NCI-H2171 (cell line): ENCODE measurements at places on chromosomes 11 and 22.

- DNase-seq: peak; percentile 65
Observed at GRCh38 chr22:19514831-19515565, 9.2 kb downstream of the CLDN5 start.

GRCh38 chr11:83681906-83682610 lies 395.9 kb upstream of the CCDC90B start:
- no peak for DNase-seq

DNA sequence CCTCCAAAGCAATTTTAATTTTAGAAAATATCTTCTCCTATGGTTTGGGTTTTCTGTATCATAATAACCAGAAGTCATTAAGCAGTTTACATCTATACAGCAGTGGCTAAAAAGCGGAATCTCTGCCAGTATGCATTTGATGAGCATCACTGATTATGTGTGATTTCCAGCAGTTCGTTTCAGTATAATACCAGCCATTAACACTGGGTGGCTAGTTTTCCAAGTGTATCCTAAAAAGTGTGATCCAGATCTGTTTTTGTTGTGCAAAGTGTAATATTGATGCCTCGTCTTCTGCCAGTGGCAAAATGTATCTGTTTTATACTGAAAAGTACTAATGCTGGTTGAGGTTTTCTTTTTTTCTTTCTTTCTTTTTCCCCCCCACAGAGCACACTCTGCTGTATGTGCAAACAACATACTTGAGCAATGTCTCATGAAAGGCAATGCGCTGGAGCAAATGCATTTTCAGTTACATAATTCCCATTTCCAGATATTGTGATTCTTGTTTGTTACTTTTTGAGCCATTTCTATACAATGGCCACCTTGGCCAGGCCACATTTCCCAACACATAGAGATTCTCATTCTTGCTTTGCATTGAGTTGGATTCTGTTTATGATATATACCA lies 64.2 kb downstream of the SLC36A4 start:
- no peak for DNase-seq

GRCh38 chr11:19714387-19715363 lies 2.0 kb downstream of the NAV2 start:
- no peak for DNase-seq

GRCh38 chr11:91854171-91854570 lies 370.4 kb upstream of the FAT3 start:
- DNase-seq: no peak

DNA sequence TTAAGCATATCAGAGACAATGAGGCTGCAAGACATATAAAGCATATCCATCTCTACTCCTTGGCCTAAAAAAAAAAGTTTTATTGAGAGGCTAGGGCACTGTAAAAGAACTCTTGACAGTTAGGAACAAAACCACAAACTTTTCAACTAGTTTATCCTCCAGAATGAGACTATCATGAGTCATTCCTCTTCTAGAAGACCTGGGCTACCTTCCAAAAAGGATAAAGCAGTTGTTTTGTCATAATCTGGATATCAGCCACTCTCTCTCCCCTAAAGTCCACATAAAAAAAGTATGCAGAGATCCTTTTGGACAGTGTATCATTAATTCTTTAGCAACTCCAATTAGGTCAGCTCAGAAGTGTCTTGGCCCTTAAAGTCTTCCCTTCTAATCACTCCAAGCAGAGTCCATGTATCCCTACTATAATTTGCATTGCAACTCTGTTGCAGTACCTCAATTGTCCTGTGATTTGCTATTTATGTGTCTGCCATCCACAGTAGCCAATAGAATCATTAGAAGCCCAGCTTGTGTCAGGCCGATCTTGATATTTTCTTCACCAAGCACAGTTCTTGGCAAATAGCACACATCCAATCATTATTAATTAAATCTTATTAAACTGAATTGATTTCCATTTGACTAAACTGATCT lies 10.4 kb downstream of the OR51T1 start:
- no peak for DNase-seq

- no peak for DNase-seq
Observed at GRCh38 chr11:84420271-84420670, 1134.1 kb upstream of the CCDC90B start.

DNA sequence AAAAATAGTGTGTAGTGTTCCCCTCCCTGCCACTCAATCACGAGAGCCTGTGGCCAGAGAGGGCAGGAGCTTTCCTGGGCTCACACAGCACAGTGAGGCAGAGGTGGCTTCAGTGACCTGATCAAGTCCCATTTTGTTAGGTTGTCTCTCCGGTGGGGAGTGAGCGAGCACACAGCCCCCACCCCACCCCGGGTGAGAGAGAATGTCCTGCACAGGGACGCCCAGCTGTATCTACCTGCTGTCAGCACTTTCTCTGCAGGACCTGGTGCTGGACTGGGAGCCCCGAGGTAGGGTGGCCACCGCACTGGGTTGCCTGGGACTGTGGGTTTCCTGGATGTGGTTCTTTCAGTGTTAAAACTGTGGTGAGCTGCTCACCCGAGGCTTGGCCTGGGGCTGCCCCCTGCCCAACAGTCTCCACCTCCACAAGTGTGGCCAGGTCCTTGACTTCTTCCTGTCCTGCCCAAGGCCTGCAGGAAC lies 6.1 kb downstream of the CAPN5 start:
- DNase-seq: no peak

DNA sequence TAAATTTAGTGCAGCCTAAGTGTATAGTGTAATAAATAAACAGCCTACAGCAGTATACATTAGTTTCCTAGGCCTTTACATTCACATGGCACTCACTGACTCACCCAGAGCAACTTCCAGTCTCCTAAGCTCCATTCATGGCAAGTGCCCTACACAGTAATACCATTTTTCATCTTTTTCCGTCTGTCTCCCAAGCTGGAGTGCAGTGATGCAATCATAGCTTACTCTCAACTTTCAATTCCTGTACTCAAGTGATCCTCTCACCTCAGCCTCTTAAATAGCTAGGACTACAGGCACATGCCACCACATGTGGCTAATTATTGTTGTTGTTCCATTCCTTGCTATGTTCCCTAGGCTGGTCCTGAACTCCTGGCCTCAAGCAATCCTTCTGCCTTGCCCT lies 54.4 kb downstream of the FCHSD2 start:
- DNase-seq: no peak

GRCh38 chr11:4830346-4830745 lies 9.2 kb downstream of the OR51F2 start:
- no peak for DNase-seq

DNA sequence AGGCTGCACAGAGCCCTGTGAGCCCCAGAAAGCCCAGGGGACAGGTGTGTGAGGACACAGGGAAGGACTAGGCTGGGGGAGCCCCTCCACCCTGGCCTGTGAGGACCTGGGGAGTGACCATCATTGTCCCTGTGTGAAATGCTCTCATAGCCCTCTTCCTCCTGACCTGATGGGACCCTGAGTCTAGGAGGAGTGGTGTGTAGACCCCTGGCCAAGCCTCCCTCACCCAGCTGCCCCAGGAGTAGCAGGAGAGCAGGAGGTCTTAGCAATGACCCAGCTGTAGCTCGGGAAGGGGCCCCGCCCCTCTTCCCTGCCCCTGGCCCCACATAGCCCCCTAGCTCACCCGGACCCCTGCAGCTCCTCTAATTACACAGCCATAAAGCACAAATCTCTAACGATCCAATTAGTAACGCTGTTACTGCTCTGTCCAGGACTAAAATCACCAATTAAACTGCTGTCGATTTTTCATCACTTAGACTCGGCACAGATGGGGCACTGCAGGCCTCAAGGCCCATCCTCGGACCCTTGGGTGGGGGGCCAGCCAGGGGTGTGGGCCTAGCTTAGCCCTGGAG lies 6.6 kb upstream of the CABP7 start:
- DNase-seq: no peak

GRCh38 chr11:9273376-9274336 lies 8.5 kb upstream of the DENND5A start:
- DNase-seq: no peak

DNA sequence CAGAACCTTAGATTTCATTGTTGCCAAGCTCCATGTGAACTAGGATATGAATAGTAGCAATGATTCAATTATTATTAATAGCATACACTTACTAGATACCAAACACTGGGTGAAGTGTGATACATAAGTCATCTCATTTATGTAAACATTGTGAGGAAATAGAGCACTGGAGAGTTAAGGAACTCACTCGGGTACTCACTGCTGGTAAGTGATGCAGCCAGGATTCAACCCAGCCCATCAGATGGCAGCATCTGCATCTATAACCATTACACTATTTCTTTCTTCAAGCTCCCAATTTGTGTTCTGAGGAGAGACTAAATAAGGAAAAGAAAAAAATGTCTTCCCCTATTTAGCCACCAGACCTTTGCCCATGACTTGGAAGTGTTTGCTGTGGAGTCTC lies 10.2 kb upstream of the ALG8 start:
- no peak for DNase-seq

GRCh38 chr22:32839831-32840584 lies 38.5 kb downstream of the TIMP3 start:
- DNase-seq: no peak

- no peak for DNase-seq
Observed at GRCh38 chr22:48101704-48102103, 1339.3 kb downstream of the TBC1D22A start.

DNA sequence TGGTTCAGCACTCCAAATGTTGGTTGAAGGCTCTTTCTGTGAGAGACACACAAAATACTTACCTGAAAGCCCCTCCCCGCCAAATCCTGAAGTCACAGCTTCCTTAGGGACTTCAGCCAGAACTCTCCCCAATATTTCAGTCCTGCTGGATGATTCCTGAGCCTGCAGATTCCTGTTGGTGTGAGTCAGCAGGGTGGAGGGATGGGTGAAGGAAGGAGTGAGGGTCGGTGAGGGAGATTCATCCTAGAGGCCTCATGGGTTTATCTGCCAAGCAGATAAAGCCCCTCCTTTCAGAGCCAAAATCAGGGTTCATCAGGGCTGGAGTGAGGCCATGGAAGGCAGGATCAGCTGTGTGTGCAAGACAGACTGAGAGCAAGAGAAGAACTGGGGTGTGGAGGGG lies 37.9 kb downstream of the SMIM38 start:
- DNase-seq: no peak

DNA sequence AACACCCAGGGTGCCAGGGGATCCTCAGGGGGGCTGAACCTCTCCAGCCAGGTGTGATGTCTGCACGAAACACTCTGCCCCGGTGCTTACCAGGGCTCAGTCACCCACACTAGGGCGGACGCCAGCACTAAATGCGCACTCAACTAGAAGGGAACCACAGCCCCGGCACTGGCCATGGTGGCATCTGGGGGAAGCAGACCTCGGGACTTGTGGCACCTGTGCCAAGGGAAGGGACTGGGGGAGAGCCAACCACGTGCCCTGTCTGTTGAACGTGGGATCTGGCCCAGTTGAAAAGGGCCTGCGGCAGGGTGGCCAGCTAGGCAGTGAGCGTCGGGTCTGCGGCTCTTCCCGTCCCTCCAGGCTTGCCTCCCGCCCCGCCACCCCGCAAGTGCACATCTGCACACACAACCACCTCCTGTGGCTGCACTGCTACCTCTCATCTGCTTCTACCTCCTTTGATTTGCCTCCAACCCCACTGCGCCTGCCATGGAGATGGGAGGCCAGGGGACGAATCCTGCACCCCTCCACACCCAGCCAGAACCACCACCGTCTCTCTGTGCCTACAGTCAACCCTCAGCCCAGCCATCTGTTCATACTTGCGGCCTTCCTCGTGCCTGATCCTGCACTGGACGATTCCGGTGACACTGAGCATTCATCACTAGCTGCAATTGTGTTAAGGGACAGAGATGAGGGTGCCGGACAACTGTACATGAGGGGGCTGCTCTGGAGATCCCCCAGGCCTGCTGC lies 15.0 kb upstream of the MOB2 start:
- DNase-seq: no peak

- no peak for DNase-seq
Observed at GRCh38 chr11:17351510-17352176, at the start of gene NCR3LG1. Gene NCR3LG1 (plus strand): TSS chr11:17351800. CDS start chr11:17351970, 170 bp downstream.

DNA sequence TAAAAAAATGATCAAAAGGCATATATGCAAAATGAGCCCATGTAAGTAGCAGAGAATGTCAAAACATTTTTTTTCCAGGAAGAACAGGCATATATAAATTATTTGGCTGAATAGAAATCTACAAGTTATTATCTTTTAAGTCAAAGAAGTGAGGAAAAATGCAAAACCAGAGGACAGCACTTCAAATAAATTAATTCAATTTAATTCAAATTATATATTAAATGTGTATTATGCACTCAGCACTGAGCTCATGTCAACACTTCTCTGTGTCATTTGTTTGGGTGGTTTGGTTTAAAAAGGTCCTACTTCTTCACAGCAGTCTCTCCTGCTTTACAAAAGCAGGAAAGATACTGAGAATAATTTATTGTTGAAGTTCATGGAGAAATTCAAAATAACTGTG lies 41.9 kb upstream of the PDGFD start:
- no peak for DNase-seq

DNA sequence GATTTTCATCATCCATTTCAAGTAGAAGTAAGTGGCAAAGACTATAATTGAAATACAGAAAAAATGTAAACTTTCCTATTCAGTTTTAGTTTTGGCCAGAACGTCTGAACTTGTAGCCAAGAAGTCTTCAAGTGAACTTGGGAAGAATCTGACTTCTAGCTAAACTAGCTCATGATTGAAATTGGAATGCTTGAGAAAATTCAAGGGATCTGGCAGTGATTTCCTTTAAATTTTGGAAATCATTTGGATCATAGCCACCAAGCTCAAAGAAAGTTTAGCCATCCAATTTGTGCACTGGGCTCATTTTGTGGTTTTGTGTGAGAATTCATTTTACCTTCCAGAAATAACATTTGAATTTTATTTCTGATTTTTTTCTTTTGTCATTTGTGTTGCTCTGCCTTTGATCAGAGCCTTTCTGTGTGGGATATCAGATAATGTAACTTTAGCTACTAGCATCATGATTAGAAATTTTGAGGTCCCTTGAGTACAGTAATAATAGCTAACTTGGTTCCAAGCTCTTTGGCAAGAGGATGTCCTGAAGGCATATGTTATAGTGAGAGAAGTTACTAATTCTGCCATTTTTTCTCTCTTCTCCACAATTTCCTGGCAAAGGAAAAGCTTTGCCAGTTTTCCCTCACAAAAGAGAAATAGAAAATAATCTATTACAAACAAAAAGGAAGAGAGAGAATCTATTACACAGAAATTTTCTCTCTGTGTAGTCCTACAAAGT lies 2123.7 kb upstream of the RAG2 start:
- no peak for DNase-seq

DNA sequence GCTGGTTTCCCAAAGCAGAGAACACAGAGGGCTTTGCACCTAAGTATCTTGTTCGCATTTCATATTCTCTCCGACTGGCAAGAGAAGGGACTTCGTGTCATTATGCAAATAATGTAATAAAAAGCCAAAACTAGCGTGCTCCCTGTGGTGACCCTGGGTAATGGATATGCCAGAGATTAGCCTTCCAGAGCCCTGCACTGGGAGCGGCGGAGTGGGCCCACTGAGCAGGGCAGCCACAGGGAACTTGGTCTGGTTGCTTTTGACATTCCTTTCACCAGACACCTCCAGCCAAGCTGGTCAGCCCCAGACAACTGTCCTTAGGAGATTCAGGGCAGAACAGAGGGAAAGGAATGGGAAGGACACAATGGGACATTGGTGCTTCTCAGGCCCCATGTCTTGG lies 56.1 kb downstream of the FLI1 start:
- DNase-seq: no peak

- DNase-seq: peak; percentile 76
Observed at GRCh38 chr11:134516529-134516928, 104.5 kb upstream of the B3GAT1 start.
